ENCODE measurements at places on chromosomes 16 and 17.

GRCh38 chr16:72604375-72604774, 432.4 kb upstream of the PMFBP1 start:
- no peak for DNase-seq

- no peak for DNase-seq
Observed at GRCh38 chr16:549544-550263, 10.5 kb upstream of the PRR35 start.

GRCh38 chr16:68444056-68444657, 4.2 kb downstream of the SMPD3 start:
- peak; percentile 43 for DNase-seq

GRCh38 chr16:2585651-2586081, 47.8 kb downstream of the PDPK1 start:
- no peak for DNase-seq

DNA sequence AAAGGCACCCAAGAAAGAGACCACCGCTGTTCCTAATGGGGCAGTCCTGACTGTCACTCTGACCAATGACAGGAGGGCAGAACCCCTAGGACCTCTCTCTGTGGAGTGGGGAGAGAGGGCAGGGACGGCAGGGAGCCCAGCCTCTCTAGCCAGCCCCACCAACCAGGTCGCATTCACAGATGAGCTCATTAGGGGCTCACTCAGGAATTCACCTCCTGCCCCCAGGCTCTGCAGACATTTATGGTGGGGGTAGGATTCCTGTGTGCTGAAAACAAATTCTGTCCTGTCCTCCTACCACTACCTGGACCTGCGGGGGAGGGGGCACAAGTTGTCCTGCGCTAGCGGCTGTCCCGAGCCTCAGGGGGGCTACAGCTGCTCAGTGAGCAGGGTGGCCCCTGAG, 27.7 kb upstream of the GPRC5C start:
- no peak for DNase-seq

DNA sequence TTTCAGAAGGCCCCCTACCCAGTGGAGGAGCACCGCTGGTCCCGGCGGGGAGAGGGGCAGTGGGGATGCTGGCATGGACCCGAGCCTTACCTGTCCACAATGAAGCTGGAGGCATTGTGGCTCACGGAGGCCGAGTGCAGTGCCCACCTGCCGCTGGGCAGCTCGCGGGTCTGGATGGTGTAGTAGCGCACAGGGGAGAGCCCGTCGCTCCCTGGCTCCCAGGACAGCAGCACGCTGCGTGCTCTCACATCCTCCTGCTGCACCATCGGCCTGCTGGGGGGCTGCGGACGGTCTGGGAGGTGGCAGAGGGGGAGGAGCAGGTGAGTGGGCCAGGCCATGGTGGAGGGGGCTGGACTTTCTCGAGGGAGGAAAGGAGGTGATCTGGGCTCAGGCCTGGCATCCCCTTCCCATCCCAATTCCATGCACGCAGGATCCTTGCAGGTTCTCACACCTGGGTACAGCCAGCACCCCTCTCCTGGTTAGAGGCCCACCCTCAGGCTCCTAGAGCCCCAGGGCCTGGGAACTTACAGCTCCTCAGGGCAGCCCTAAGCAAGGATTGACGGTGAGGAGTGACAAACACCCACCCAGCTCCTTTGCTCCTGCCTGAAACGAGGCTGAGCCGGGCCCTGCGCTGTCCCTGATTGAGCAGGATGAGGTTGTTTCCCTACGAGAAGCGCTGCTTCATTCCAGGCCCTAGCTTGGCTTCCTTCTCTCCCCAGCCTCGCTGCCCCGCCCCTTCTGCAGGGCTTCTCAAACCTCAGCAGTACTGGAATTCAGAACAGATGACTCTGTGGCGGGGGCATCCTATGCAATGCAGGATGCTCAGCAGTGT, 76.2 kb upstream of the CDC42EP4 start:
- DNase-seq = no peak

GRCh38 chr17:42603318-42603717, 5.9 kb downstream of the RETREG3 start:
- no peak for DNase-seq

All from hematopoietic multipotent progenitor cell treated with erythropoietin and hydrocortisone succinate and interleukin-3 and kit ligand, for 6 days (in vitro differentiated cells).